ENCODE measurements at places on chromosomes 2 and 18.

GRCh38 chr18:5673616-5674015 is 129.8 kb upstream of the EPB41L3 start:
- DNase-seq = no peak

GRCh38 chr2:139165601-139166000 is 385.4 kb upstream of the NXPH2 start:
- no peak for DNase-seq

GRCh38 chr2:36701918-36702317 is 5.4 kb downstream of the VIT start:
- DNase-seq = no peak

GRCh38 chr2:2681085-2681484 is 350.0 kb upstream of the MYT1L start:
- no peak for DNase-seq

DNA sequence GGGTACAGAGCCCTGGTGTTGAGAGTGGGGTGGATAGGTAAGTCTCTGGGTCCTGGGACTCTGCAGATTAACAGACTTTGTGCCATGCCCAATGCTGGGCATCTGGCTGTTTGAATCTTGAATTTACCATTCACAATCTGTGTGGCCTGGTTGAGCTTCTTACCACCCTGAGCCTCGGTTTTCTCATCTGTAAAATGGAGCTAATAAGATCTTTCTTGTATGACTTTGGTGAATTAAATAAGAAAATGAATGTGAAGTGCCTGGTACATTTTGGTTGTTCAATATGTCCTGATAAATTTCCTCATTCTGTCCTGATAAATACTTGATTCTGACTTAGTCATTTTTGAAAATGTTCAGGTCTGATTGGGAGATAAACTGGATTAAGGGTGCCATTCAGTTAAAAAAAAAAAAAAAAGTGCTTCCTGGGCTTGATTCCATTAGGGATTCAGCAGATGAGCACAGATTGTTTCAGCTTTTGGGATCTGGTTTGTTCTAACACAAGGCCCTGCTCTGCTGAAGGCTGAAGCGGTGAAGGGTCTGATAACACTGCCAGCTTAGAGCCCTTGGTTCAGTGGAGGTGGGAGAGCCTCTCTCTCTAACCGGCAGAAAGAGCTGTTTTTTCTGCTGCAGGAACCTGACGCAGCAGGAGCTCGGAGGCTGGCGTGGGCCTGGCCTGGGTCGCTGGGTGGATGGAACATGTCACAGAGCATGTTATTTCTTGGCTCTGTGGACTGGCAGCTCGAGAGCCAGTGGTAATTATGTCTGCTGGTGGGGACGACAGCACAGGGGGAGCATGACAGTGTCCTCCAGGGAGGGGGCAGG is 84.5 kb upstream of the MCFD2 start:
- DNase-seq = no peak

DNA sequence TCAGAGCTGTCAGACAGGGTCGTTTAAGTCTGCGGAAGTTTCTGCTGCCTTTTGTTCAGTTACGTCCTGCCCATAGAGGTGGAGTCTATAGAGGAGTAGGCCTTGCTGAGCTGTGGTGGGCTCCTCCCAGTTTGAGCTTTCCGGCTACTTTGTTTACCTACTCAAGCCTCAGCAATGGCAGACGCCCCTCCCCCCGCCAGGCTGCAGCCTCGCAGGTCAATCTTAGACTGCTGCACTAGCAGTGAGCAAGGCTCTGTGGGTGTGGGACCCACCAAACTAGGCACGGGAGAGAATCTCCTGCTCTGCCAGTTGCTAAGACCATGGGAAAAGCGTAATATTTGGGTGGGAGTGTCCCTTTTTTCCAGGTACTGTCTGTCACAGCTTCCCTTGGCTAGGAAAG is 86.5 kb downstream of the EFEMP1 start:
- DNase-seq = no peak

DNA sequence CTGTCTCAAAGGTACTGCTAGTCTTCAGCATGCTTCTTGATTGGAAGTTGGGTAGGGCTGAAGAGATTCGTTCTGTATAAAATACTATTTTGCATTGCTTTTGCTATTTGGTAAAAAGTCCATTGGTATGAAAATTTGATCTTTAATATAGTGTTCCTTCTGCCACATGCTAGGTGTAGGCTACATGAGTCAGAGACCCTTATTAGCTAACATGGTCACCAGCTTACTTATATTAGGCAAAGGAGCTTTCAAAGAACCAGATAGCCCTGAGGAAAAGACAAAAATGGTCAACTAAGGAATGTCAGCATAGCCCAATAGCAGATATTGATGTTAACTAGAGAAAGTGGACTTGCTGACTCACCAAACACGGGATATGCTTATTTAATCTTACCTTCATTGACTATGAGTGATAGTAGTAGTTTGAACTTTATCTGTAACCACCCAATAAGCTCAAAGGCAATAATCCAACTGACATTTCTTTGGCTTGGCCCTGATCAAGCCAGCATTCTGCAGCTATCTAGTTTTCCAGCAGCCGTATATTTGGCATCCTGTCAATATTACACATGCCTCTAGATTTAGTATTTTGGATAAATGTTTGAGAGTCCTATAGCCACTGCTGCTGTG is 110.0 kb downstream of the TPGS2 start:
- no peak for DNase-seq

GRCh38 chr2:63078852-63079606 is 28.4 kb downstream of the OTX1 start:
- DNase-seq = no peak

DNA sequence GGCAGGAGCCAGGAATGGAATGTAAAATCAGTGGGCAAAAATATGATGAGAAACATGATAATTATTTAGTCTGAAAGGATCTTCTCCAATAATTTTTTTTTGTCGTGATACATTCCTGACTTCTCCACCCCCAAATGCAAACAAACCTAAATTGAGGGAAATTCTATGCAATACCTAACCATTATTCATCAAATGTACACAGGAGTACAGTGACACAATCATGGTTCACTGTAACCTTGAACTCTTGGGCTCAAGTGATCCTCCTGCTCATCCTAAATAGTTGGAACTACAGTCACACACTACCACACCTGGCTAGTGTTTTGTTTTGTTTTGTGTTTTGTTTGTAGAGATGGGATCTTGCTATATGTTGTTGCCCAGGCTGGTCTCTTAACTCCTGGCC is 46.5 kb downstream of the RAB10 start:
- DNase-seq = no peak

DNA sequence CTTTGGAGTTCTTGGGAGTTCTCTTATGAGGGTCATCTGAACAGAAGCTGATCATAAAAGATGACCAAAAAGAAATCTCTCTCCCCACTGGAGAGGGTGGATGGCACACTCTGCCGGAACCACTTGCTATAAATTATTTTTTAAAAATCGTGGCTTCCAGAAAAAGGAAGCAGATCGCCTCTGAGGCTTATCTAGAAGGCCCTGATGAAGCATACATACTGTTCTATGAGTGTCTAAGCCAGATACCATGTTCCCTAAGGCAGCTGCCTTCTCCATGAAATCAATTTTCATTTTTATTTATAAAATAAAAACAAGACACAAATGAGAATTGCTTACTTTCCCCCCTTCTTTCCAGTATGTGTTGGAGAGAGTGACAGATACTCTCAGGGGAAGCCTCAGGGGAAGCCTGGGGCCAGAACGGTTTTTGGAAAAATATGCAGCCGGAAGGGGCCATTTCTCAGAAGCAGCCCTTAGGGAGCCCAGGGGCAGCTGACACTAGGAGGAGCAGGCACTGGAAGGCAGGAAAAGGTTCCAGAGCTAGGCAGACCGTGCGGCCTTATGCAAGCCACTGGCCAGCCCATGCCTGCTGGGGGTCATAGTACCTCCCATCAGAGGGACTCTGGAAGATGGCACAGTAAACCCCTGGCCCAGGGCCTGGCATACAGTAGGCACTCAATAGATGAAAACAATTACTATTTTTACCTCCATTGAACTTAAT is 130.6 kb downstream of the CABLES1 start:
- DNase-seq = no peak

DNA sequence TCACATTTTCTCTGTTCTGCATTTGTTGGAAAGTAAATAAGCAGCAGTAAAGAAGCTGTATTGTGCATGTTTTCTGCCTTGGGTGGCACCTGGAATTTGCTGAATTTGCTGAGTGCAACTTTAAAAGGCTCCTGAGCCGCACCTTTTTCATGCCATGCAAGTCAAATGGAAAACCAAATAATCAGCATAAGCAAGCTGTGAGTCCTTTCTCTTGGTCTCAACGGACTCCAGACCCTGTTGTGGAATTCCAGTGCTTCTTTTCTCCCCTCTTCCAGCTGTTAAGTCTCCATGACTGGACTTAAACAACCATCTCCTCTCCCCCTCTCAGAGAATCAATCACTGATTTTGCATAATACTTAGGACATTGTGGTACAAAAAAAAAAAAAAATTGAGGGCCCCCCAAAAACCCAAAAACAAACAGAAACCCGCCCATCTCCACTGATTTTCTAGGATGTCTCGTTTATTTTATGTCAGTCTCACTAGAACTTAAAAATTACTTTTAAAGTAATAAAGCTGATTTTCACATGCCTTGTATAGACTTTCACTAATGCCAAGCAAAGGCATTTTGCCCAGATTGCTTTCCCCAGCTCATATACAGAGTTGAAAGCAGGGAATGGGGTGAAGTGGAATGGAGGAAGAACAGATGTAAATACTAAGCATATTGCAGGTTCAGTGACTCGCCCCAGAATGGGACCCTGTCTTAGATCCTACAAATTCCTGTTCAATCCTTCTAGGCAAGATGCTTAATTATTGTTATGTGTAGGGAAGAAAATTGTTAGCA is 5.1 kb upstream of the CETN1 start:
- no peak for DNase-seq

GRCh38 chr2:75532488-75532887 is 28.3 kb downstream of the EVA1A start:
- no peak for DNase-seq

GRCh38 chr2:224885836-224886547 is 156.3 kb downstream of the DOCK10 start:
- DNase-seq = peak; percentile 62

GRCh38 chr18:36493349-36494159 is 196.0 kb downstream of the FHOD3 start:
- DNase-seq = no peak

DNA sequence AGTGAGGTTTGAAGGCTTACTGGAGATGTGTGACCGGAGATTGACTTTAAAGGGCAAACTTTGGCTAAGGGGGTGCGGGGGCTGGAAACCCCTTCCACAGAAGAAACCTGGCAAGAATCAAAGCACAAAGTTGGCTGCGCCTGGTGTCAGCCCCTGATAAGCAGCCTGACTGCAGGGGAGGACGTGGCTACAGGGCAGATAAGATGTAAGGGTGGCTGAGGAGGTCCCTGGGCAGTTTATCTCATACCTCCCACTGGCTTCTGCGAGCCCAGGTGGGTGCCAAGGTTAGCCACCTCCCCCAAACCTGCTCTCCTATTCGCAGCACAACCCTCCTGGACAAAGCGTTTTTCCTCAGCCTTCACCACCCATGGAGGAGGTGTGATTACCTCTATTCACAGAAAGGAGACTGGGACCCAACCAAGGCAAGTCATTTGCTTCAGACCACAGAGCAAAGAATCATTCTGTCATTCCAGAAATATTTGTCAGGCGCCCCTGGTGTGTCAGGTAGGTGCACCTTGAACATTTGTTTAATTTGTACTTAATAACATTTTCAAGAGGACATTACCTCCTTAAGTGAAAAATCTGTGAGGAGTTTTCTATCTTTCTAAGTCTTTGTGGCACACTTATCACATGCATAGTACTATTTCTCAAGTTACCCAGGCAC is 73.1 kb upstream of the IL1R1 start:
- DNase-seq = no peak

- no peak for DNase-seq
These were observed 174.6 kb downstream of the NCK2 start for GRCh38 chr2:105919191-105919811.

Measured in inflammatory macrophage treated with lipopolysaccharide for 1 hour (primary cell).